ENCODE measurements at places on chromosomes 4 and X. TPM values are rescaled to one million over a fixed set of nuclear protein-coding genes. Genes with fewer than 3 reads are reported as not detected.

HNRNPH2 gene
- total RNA-seq: 75.5 TPM

SOWAHB gene
- not detected for total RNA-seq

ARHGAP6 gene
- 5.4 TPM for total RNA-seq

THAP6 gene
- total RNA-seq: 21.7 TPM

CSAG1 gene
- total RNA-seq: not detected

All from mononuclear cell (primary cell).